ENCODE measurements at places on chromosomes 6 and 20.

- no peak for DNase-seq
These were observed 14.2 kb downstream of the KCNK5 start for GRCh38 chr6:39214846-39215639.

DNA sequence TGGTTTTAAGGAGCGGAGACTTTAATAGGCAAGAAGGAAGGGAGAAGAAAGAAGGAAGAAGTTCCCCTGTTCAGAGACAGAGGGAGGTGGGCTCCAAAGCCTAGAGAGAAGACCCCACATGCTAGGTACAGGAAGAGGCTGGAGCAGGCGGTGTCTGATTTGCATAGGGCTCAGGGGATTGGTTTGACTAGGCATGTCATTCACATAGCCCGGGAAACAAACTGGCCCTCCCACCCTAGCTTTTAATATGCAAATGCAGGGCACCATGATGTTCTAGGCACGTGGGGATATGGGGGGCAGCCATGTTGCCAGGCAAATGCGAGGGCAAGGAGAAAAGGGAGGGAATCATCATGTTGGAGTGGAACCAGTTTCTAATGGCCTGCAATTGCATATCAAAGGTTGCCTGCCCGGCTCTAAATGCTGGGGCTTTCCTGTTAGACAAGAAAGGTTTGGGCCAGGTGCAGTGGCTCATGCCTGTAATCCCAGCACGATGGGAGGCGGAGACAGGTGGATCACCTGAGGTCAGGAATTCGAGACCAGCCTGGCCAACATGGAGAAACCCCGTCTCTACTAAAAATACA, 34.3 kb upstream of the AGPAT4 start:
- no peak for DNase-seq

DNA sequence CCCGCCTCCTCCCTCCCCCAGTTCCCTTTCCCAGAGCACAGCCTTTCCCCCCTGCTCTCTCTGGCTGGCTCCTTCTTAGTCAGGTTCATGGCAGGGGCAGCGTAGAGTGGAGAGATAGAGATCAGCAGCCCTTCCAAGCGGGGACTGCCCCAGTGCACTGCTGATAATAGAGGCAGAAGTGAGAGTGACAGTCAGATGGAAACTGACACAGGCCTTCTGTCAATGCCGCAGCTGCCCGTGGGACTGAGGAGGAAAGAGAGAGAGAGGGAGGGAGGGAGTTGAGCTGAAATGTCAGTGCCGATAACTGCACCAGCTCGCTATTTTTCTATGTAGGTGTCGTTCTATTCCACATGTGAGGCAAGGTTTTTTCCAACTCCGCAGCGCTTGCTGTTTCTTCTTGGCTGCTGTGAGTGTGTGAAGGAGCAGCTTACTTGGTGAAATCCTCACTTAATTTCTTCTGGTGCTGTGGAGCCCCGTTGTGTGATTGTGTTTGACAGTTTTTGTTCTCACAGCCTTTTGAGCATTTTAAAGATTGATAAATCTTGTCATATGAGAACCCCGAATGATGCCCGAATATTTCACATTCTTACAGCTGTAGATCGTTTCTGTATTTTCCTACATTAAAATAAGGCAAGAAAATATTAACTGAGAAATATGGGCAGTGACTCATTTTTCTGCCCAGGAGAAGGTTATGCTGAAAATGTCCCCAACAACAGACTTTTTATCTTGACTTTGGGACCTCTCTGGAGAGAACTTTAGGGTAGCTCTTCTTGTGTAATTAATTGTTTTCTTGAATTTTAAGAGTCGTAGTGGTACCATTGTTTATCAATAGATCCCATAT, 386.4 kb upstream of the MMS22L start:
- DNase-seq: peak; percentile 6

DNA sequence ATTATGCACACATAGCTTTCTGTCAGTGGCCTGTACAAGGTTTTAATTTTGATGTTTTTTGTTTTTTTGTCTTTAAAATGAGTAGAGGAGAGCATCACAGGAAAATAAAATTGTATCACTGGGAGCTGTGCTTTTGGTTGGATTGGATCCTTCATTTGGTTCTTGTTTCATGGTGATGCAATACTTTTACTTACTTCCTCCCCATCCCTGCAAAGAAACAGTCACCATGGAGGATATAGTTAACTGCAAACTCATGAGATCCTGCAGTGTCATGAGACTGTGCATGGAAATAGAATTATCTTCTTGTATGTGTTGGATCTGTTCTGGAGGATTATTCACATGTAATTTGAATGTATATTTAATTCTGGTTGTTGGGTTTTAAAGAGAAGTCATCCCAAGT, 122.3 kb downstream of the JARID2 start:
- no peak for DNase-seq

DNA sequence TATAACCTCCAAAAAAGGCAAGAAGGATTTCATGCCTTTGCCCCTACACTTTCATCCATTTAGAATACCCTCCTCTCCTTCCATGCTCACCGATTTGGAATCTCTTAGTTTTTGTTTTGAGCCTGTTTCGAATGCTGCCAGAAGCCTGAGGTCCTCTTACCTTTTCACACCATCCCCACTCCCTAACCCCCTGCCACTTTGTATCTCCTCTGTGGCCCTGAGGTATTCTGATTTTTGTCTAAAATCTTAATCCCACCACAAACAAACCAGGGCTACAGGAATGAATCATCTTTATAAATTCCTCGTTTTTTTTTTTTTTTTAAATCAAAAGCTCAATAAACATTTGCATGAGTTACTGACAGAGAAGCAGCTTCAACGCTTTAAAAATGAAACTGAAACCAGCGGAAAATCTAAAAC, 1.6 kb upstream of the RPS12 start:
- no peak for DNase-seq

DNA sequence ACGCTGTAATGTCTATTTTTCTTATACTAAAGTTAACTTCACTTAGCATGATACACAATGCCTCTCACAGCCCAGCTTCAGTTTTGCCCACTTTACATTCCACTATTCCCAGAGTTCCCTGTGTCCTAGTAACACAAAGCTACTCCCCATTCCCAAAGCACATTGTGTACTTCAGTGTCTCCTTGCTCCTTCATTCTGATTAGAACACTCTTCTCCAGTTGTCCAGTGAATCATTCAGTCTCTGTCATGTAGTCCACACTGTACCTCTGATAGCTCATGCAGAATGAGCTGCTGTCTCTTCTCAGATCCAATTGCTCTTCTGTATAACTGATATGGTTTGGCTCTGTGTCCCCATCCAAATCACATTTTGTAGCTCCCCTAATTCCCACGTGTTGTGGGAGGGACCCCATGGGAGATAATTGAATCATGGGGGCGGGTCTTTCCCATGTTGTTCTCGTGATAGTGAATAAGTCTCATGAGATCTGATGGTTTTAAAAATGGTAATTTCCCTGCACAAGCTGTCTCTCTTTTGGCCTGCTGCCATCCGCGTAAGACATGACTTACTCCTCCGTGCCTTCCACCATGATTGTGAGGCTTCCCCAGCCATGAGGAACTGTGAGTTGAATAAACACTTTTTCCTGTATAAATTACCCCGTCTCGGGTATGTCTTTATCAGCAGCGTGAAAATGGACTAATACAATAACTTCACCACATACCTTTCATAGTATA, 2.1 kb upstream of the TMX4 start:
- no peak for DNase-seq

DNA sequence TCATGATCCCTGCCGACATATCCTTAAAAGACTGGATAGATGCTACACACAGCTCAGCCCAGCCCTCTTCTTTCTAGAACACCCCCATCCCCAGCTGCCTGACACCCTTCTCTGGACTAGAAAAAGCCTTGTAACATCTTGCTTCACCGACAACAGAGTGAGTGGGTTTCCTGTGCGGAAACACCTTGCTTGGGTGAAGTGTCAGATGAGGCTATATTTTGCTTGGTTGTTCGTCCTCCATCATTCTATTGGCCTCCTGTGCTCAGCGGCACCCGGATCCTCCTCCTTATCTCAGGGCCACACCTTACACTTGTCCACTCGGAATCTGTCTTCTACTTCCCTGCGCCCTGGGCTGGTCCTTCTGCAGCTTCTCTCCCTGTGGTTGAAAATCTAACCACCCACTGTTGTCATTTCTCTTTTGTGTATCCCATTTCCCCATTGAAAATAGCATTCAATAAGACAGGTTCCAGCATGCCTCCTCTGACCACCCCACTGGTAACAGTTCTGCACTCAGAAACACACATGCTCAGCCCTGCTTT, 101.3 kb upstream of the MLN start:
- DNase-seq: no peak

GRCh38 chr6:51814418-51814817, 273.0 kb downstream of the PKHD1 start:
- no peak for DNase-seq

DNA sequence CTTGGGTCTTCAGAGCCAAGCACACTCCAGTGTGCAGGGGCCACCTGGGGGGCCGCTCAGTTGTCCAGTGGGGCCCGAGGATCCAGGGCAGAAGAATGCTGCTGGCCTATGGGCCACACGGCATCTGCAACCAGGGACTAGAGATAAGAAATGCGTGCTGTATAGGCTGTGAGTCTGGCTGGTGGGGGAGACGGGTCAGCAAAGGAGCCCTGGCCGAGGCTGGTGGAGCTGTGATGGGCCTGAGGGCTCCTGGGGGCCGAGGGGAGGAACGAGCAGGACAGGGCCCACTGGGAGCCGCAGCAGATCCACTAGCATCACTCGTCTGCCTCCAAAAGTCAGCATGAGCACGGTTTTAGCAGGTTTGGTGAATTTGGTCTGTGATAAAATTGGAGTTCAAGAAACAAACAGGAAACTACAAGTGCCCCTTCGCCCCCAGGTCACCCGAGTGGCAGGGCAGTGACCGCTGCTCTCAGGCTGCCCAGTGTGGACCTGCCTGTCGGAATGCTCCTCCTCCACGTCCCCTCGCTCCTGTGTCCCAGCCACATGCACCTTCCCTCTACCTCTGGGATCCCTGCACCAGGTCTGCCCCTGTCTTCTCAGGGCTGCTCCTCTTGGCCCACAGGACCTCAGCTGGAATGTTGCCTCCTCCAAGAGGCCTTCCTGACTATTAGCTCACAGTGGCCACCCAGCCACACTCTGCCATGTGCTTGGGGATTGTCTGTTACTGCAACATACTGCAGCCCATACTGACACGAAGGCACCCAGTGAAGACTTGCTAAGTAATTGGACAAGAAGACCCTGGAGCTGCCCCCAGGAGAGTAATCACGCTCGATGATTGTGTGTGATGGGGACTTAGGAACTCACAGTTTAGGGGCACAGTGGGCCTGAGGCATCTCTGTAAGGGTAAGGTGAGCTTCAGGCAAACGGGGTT, 10.9 kb downstream of the ACSS1 start:
- DNase-seq: no peak

DNA sequence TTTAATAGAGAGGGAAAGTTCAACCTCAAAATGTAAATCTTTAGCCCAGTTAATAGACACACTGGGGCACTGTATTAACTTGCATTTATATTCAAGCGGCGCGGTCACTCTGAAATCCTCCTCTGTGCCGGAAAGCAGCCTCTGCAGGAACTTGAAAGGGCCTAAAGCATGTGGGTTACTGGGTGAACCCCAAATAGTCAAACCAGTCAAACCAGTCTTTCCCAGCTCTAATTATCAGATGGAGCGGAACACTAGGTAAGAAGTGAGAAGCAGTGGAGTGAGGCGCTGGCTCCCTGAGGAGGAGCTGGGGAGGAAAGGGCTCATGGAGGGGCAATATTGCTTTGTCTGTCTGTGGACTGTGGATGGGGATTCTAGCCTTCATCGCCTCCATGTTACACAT, 531.3 kb downstream of the QKI start:
- DNase-seq: no peak

GRCh38 chr6:34585512-34586061, 29.5 kb upstream of the SPDEF start:
- no peak for DNase-seq

DNA sequence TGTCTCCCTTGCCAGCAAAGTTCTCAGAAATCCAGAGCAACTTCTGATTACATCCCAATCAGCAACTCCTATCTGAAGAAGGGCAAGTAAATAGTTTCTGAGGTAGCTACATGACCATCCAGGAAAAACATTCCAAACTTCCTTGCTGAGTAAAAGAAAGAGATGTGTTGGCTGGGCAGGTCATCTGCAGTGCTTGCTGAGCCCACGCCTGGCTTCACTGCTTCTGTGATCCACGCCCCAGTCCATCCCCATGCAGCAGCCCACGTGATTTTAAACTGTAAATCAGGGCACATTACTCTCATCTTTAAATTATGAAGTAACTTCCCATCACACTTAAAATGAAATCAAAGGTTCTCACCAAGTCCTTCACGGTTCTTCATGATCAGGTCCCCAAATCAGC, 603.6 kb downstream of the QKI start:
- no peak for DNase-seq

DNA sequence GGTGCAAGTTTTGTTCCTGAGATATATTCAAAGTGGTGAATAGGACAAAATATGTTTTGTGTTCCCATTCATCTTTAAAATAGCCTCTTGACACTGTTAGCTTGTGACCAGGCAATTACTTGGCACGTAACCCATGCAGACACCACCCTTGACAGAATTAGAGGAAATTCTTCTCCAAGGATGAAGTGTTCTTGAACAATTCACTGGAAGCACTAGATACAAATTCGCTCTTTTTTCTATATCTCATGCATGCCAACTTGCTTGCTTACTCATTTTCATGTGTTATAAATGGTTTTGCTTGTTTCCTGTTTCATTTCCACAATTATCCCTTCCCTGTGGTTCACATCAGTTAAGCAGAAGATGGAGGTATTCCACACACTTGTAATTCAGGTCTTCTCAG, 105.2 kb upstream of the MAN1A1 start:
- DNase-seq: no peak

- no peak for DNase-seq
These were observed 51.1 kb upstream of the HBS1L start for GRCh38 chr6:135105710-135106109.

DNA sequence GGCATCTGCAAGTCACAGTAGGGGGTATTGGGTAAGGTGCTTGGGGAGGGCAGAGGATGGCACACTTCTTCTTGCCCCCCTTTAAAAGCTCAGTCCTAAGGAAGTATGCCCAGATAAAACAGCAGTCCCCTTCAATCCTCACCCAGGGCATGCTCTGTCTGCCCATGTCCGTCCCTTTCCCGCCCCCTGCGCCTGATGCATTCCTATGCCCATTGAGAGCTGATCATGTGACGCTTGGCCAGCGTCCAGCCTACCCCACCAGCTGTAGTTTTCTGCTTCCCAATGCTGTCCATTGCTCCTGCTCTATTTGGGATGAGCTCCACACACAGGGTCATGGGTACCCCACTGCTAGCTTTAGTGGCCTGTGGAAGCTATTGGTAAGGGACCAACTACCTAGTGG, 8.3 kb downstream of the SIGLEC1 start:
- no peak for DNase-seq

- DNase-seq: no peak
These were observed 23.8 kb downstream of the SAYSD1 start for GRCh38 chr6:39091220-39091619.

GRCh38 chr6:45668705-45669104, 291.0 kb upstream of the SUPT3H start:
- DNase-seq: no peak

DNA sequence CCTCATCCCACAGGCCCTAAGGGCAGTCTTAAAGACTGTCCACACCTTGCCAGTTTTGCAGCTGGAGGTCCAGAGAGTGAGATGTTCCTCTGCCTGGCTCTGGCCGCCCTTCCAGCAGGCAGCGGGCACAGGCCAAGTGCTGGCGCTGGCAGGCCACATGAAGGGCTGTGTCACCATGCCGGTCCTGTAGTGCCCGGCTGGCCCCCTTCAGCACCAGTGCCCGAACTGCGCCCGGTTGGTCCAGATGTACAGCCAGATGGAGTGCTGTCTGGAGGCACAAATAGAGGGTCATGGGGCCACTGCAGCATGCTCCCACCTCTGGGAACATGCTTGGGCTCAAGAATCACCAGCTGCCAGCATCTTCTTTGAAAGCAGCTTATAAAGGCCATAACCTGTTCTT, 3.8 kb downstream of the NFKBIE start:
- no peak for DNase-seq

GRCh38 chr20:44176833-44177534, 10.0 kb downstream of the JPH2 start:
- no peak for DNase-seq
